SK-MEL-5 (cell line): ENCODE measurements at places on chromosomes 7 and 10. TPM values are rescaled to one million over a fixed set of nuclear protein-coding genes. Genes with fewer than 3 reads are reported as not detected.

DNA sequence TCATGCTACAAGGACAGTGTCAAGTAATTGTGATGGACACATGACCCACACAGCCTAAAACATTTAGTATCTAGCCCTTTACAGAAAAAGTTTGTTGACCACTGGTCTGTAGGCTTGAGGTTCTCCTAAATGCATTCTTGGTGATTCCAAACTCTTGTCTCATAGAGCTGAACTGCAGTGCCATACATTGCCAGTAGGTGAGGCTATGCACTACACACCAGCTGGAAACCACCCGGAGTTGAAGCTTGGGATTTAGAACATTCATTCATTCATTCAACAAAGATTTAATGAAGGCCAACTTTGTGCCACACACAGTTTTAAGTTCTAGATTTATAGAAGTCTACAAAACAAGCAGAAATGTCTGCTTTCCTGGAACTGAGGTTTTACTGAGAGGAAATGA is 77.3 kb upstream of the TCF7L2 start:
- DNase-seq: peak; percentile 22

- DNase-seq: no peak
These were observed 153.1 kb downstream of the ZNF365 start for GRCh38 chr10:62527019-62527827.

DNA sequence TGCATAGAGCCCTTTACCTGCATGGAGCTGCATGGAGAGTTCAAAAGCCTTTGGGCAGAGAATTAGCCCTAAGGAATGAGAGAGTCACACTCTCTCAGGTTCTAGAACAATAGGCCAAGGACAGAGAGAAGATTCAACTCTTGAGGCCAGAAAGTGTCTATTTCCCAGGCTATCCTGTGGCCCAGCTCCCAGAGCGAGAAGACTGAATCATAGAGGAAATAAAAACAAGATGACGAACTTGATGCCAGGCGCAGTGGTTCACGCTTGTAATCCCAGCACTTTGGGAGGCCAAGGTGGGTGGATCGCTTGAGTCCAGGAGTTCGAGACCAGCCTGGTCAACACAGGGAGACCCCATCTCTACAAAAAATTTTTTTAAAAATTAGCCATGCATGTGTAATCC is 18.3 kb upstream of the PODXL start:
- no peak for DNase-seq

GRCh38 chr10:85724215-85724614 is 642.4 kb downstream of the GRID1 start:
- no peak for DNase-seq

GRCh38 chr7:132769280-132769679 is 193.0 kb upstream of the PLXNA4 start:
- no peak for DNase-seq

- DNase-seq: no peak
These were observed 53.7 kb upstream of the MTPN start for GRCh38 chr7:136030867-136031318.

The PODXL gene
- total RNA-seq: 2.8 and 4.6 TPM in 2 replicates

- no peak for DNase-seq
These were observed 105.1 kb downstream of the WDFY4 start for GRCh38 chr10:48789486-48790456.

DNA sequence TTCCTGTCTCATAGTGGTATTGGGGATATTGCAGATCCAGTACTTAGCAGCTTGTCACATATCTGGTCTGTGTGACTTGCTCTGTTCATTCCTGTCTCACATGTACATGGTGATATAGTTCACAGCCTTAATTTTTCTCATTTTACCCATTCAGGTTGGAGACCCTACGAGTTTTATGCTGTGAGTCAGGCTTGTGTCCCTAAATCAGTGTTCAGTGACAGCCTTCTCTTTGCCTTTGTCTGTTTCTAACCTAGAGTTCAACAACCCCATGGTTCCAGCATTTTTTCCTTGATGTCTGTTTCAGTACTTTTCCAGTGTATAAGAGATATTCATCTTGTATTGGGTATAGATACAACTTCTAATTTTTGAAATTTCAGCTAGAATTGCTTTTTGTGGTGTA is 1016.2 kb downstream of the LRMDA start:
- no peak for DNase-seq

The STEAP1 gene
- 20.3 and 20.7 TPM in 2 replicates for total RNA-seq

The HOGA1 gene
- total RNA-seq: 2.1 and 3.9 TPM in 2 replicates

DNA sequence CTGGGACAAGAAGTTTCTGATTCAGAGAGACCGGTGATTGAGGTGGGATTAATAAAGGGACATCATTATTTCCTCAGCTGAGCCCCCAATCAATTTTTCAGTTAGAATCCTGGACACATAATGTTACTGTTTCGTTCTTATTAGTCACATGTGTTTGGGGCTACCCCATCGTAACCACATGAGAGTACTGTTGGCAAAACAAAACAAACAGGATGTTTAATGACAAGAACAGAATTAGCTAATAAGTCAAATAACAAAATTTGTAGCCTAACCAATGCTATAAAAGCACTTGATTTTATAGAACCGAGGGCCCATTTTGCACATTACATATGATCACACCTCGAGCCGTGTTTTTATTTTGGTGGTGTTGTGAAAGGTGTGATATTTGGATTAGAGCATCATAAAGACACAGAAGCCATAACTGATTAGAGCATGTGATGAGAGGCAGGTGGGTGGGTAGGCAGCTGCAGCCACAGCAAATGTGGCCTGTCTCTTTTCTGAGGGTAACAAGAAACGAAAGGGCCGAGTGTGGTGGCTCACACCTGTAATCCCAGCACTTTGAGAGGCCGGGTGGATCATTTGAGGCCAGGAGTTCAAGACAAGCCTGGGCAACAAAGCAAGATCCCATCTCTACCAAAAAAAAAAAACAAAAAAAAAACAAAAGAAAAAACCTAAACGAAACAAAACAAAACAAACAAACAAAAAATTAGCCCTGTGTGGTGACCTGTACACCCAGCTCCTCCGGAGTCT is 1.8 kb upstream of the VWC2 start:
- no peak for DNase-seq

DNA sequence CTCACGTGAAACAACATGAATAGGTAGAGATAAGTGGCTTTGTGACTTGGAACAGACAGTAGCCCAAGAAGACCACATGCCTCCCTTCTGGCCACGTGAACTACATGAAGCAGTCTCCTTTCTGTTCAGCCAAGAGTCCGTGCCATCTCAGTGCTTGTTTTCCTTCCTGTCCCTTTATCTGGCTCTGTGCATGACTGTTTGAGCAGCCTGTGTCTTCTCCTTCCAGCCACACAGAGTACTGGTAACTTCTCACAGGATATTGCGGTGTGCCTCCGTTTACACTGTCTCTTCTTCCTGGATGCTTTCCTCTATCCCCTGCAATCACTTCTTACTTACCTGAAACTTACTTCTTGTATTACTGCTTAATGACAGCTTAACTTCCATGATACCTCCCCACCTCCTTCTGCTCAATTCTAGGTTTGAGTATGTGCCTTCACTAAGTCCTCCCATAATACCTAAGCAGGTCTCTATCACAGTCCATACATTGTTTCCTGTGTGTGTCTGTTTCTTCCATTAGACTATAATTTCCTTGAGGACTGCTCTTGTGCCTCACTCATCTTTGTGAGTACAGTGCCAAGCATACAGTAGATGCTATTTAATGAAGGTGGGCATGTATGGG is 748.7 kb downstream of the AUTS2 start:
- no peak for DNase-seq

- peak; percentile 91 for DNase-seq
These were observed 16.8 kb upstream of the ABCB5 start for GRCh38 chr7:20598459-20599309.

- DNase-seq: no peak
These were observed 509 bp upstream of the ING3 start for GRCh38 chr7:120949998-120950538.

The CYP2E1 gene
- total RNA-seq: not detected in 2 replicates

- no peak for DNase-seq
These were observed 180.0 kb downstream of the HDAC9 start for GRCh38 chr7:18675579-18675978.

DNA sequence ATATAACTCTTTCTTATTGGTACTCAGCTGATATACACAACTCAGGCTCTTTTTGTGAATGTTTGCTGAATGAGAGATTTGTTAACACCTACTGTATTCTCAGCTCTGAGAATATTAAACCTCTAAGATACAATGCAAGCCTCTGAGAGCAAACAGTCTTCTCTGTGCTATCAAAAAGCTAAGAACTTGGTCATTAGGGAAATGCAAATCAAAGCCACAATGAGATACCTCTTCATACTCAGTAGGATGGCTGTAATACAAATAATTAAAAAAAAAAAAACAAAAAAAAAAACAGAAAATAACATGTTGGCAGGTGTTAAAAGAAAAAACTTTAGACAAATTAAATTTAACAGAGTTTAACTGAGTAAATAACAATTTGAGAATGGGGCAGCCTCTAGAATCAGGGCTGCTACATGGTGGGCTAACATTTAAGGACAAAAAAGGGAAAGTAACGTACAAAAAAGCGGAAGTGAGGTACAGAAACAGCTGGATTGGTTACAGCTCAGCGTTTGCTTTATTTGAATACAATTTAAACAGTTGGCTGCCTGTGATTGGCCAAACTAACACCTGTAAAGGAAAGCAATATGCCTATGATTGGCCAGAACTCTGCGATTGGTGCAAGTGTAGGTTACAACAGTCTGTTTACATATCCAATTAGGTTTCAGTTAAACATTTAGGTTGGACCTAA is 14.8 kb upstream of the MTURN start:
- no peak for DNase-seq

- peak; percentile 61 for DNase-seq
These were observed 31.0 kb upstream of the ABCB4 start for GRCh38 chr7:87506246-87507180.

GRCh38 chr7:136717910-136718557 is 150.4 kb upstream of the CHRM2 start:
- no peak for DNase-seq

DNA sequence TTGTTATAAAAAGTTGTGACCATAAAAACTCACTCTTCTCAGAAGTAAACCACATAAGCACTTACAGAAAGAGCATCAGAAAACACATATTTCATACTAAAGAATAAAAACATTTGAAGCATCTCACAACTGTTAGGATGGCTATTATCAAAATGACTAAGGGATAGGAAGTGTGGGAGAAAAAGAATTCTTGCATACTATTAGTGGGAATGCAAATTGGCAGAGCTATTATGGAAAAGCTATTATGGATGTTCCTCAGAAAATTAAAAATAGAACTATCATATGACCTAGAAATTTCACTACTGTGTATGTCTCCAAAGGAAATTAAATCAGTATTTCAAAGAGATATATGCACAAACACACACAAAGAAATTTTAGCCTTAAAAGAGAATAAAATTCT is 25.2 kb upstream of the POT1 start:
- no peak for DNase-seq

DNA sequence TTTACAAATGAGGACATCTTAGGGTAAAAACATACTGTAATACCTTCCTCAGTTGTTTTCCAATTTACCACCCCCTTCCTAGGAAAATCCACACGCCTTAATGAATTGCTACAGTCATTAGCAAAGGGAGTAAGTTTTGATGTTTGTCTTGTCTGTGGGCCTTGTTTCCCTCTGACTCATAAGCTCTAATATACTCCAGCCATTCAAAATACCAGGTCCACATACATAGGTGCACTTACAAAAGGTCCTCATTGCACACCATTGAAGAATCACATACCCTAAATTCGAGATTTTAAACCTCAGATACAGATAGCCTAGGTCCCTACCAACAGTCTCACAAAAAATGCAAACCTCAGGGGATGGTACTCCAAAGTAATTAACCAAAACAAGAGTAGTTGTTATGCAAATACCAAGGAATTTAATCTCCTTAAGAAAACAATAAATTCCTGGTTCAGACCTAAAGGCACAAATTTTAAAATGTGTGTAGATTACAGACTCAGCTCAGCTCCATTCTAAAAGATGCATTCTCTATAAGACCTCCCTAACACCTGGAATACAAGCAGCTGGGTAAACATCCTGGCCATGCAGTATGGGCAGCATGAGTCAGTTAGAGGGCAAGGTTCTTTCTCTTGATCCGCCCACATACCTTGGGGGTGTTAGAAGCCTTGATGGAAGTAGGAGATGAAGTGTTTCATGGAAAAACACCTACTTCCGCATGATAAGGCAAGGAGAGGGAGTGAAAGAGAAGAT is 3.0 kb upstream of the LIPK start:
- no peak for DNase-seq

DNA sequence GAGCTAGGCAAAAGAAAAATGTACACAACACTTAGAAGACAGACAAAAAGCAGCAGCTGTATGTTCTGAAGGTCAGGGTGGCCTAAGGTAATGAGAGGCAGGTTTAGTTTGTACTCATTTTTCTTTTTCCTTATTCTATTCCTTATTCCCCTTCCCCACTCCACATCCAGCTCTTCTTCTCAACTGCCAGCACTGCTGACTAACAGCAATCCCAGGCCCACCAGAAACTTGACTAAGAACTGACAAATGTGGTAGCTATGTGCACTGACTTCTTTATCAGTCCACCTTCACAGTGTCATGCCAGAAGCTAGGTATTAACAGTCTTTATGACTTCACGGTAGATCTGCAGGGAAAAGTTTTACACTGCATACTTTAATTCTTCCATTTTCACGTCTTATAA is 6.1 kb downstream of the COPG2 start:
- no peak for DNase-seq

DNA sequence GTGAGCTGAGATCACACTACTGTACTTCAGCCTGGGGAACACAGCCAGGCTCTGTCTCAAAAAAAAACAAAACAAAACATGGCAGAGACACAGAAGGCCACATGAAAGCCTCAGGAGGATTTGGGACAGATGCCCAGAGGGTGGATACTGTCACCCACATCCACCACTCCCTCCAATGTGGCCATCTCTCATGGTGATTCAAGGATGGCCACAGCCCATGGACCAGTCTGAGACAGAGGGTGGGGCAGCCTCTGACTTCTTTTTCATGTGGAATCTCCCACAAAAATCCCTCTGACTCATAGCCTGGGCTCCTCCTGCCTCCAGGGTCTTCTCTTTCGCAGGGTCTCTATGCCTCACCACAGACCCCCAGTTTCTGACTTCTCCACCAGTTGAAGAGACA is 59.0 kb upstream of the GTF2I start:
- DNase-seq: no peak

- no peak for DNase-seq
These were observed 7.2 kb upstream of the ADAM22 start for GRCh38 chr7:87926581-87927461.

GRCh38 chr10:67903581-67903980 is 19.1 kb downstream of the SIRT1 start:
- peak; percentile 22 for DNase-seq

- DNase-seq: no peak
These were observed 47.3 kb downstream of the CREB3L2 start for GRCh38 chr7:137954614-137955013.

DNA sequence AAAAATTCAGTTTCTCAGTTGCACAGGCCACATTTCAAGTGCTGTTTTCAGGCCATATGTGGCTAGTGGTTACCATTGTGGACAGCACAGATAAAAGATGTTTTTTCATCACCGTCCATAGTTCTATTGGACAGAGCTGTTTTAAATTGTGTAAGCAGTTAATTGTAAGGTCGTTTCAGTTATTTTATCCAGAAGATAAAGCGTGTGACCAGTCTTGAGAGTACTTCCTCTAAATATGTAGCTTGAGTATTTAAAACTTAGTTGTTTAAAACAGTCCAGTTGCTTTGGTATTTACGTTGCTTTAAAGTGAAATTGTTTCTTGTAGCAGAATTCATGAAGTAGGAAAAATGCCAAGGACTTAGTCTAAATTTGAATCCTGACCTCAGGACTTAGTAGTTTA is 66.9 kb downstream of the ZNRF2 start:
- DNase-seq: peak; percentile 43
